Left ventricle myocardium superior (tissue), 1 donor: ENCODE measurements at places on chromosomes 3 and 15. TPM values are rescaled to one million over a fixed set of nuclear protein-coding genes. Genes with fewer than 3 reads are reported as not detected.

Gene CEMIP
- not detected for total RNA-seq

Gene PDE8A
- 14.9 TPM for total RNA-seq

Gene HYKK
- 6.3 TPM for total RNA-seq

Gene P2RY1
- total RNA-seq = 11.5 TPM

Gene GRAMD2A
- not detected for total RNA-seq

- DNase-seq = peak; percentile 77
Observed at GRCh38 chr3:16448639-16449070, 64.8 kb downstream of the RFTN1 start.

DNA sequence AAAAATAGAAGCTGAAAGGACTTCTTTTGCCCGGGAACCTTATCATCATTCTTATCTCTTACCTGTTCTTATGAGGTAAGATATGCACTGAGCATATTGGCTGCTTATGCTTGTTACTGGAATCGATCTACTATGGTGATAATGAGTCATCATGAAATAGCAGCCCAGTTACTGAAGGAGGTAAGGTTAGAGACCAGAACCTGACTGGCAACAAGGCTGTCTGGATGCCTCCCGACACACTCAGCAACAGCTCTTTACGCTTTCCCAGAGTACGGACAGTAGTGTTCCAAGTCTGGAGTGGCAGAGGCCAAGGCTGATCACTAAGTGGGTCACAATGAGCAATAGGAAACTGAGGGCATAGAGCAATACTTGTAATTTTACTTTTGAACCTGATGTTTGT lies 314.1 kb downstream of the NLGN1 start:
- DNase-seq = peak; percentile 10

- no peak for DNase-seq
Observed at GRCh38 chr3:149424918-149425317, 47.5 kb upstream of the TM4SF1 start.

GRCh38 chr3:128328546-128329458 lies 137.9 kb downstream of the DNAJB8 start:
- DNase-seq = no peak

- no peak for DNase-seq
Observed at GRCh38 chr15:49430046-49430445, 7.0 kb downstream of the FGF7 start.

- no peak for DNase-seq
Observed at GRCh38 chr3:184011230-184011876, 6.3 kb downstream of the ABCC5 start.

DNA sequence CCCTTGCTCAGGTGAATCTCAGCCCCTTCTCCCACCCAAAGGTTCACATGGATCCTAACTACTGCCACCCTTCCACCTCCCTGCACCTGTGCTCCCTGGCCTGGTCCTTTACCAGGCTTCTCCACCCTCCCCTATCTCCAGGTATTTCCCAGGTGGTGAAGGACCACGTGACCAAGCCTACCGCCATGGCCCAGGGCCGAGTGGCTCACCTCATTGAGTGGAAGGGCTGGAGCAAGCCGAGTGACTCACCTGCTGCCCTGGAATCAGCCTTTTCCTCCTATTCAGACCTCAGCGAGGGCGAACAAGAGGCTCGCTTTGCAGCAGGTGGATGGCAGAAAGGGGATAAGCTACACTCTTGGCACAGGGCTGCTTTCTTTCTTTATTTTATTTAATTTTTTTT lies 4.5 kb downstream of the FAM131A start:
- no peak for DNase-seq

DNA sequence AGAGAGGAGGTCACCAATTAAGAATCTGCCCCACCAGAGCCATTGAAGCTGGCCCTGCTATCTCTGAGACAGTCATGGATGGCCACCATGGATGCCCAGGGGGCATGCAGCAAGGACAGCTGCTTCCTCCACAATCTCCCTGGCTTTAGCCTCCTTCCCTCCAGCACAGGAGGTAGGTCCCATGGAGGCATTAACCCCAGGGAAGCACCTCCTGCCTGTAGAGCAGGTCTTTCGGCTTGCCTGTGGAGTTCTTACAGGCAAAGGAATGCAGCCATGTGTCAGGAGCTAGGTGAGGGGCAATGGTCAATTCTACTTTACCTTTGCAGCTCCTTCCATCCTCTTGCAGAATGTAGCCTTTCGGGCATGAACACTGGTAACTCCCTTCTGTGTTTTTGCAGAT lies 93.8 kb downstream of the DUT start:
- no peak for DNase-seq

DNA sequence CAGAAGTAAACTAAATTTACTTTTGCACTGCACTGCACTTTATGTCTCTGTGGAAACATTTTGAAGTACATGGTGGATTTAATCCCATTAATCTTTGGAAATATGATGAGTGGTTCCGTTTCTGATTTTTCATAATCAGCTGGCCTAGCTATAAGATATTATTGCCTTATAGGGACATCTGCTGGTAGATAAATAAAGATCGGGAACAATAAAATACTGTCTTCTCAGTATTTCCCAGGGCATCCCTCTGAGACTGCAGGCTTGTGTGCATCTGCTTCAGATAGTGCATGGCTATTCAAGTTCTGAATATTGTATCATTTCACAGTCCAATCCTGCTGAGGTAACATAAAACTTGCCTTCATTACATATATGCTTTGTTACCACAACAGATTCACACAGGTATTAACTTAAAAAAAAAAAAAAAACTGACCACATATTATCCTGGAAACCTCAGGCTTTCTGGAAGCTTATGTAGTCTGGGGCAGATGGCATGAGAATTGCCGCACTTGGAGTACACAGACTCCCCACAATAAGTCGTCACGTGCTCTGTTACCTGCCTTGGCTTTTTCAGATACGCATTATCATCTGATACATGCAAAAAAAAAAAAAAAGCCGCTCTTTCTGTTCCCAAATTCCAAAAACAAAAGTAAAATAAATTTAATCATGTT lies 330.8 kb upstream of the AGTR1 start:
- no peak for DNase-seq

DNA sequence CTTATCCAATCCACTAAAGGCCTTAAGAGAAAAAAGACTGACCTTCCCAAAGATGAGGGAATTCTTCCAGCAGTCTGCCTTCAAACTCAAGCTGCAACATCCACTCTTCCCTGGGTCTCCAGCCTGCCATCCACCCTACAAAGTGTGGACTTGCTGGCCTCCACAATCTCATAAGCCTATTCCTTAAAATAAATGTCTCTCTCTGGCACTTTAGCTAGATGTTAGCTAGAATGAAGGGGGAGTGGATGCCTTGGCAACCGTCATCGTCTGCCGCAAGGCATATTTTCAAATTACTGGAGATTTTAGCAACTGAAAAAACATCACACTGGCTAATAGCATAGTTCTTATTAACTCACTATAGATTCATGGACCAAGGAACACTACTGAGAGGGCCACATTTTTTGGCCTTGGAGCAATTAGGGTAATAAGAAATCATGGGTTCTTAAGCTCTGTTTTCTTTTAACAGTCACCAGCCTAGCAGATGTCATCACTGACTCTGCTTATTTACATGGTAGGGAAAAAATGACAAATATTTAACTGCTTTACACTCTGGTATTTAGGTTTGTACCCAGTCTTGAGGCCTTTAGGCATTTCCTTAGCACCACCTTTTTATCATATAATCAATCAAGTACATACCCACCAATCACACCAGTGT lies 245.3 kb downstream of the MYRIP start:
- DNase-seq = no peak

- DNase-seq = no peak
Observed at GRCh38 chr3:153290268-153291015, 128.4 kb downstream of the RAP2B start.

DNA sequence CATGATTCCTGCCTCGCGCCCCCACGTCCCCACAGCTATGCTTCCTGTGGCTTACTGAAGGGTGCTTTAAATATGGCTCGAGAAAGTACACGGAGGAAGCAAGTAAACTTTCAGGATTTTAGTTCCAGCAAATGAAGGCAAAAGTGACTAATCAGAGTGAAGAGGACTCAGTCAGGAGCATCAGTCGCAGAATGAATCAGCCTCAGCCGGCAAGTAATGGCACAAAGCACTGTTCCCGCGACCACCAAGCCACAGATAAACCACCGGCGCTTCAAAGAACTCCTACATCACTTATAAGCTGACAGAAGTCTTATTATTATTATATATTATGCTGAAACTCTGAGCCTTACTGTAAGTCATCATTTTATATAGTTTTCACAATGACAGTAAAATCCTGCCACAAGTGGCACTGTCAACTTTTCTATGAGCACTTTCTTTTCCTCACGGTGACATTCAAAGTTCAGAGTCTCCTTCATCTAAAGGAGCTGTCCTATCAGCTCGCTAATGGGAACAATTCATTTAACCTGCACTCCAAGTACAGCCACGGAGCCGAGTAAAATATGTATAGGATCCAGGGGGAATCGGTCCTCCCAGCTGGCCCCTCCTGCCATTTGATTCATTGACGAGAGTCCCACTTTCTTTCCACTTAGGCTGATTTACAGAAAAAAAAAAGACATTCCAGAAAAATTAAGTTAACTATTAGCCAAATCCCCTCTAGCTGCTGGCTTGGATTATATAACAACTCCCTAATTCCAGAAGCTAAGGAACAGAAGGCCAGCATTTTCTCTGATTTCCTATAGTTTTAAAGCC lies 217.0 kb upstream of the ICE2 start:
- DNase-seq = no peak

- no peak for DNase-seq
Observed at GRCh38 chr3:21392526-21392925, 358.5 kb downstream of the ZNF385D start.

DNA sequence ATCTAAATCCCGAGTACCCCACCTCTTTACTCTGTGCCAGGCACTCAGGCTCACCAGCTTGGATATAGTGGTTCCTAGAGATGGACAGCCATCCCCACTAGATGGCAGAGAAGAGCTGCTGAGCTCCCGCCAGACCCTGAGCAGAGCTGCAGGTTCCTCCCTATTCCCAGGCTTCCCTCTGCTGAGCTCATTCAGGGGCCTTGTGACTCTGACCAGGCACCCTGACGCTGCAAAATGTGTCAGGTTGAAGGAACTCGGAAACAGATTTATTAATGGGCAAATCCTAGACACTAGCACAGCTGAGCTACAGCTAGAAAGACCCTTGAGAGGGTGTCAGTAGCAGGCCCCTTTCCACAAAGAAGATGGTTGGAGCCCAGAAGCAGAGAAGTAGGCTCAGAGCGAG lies 38.2 kb upstream of the RHO start:
- peak; percentile 85 for DNase-seq

GRCh38 chr3:153190923-153191322 lies 28.9 kb downstream of the RAP2B start:
- DNase-seq = no peak

GRCh38 chr3:144264350-144264749 lies 292.7 kb downstream of the DIPK2A start:
- no peak for DNase-seq
